ENCODE measurements at places on chromosomes 7 and 10. TPM values are rescaled to one million over a fixed set of nuclear protein-coding genes. Genes with fewer than 3 reads are reported as not detected.

The ZWINT gene
- 3.9 TPM for total RNA-seq

The CYTH3 gene
- 29.5 TPM for total RNA-seq

The RBM20 gene
- total RNA-seq = 5.2 TPM

The H2BK1 gene
- not detected for total RNA-seq

The PRKG1 gene
- 17.9 TPM for total RNA-seq

The TOMM7 gene
- total RNA-seq = 167 TPM

The NDUFB8 gene
- 143 TPM for total RNA-seq

The PRPS1L1 gene
- total RNA-seq = not detected

The CYP3A7 gene
- total RNA-seq = not detected

The SEMA4G gene
- total RNA-seq = 6.4 TPM

The MINDY4 gene
- 10.3 TPM for total RNA-seq

The MRC1 gene
- 18.9 TPM for total RNA-seq

The HYAL4 gene
- total RNA-seq = 0.49 TPM

The ATOH7 gene
- total RNA-seq = not detected

The SPOCK2 gene
- total RNA-seq = 46.9 TPM

The CYREN gene
- 33.4 TPM for total RNA-seq

The CCDC136 gene
- total RNA-seq = 17.9 TPM

The SFR1 gene
- 4.4 TPM for total RNA-seq

DNA sequence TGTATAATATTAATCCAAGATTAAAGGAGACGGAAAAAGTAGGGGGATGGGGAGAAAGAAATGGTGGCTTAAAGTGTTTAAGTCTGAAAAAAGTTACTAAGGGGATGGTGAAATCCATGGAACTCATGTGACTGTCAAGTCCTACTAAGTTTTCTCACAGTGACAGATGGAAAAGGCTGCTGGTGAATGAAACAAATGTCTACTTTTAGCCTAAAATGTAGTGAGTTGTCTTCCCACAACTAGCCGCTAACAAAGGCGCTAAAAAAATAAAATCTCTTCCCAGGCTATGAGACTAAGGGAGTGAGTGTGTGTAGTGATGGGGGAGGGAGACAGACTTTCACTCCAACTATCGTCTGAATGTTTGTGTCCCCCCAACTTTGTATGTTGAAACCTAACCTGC, 12.6 kb downstream of the VIM start:
- DNase-seq = peak; percentile 0

DNA sequence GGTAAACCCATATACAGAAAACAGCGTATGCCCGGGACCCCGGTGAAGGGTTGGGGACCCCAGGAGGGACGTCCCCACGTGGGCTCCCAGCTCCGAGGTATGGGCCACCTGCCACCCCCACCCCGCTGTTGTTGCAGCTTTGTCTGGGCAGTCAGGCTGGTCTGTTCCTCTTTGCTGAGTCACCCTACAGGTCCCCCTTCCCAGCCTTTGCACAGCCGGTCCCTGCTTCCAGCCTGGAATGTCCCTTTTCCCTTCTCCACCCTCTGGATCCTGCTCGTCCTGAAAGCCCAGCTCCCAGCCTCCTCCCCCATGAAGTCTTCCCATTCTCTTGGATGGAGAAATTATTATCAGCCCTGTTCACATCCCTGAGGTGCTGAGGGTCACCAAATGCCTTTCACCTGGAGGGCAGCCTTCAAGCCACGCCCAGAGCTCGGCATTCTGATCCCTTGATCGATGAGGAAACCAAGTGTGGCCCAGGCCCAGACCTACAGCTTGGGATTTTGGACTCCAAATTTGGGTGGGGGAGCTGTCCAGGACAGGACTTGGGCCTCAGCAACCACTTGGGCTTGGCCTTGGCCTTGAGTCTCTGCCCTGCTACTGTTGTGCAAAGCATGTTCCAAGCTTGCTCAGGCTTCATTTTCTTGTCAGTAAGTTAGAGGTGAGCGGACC, 2.6 kb downstream of the CLDN4 start:
- DNase-seq = no peak

GRCh38 chr7:114081606-114082425, 163.0 kb upstream of the PPP1R3A start:
- DNase-seq = no peak

DNA sequence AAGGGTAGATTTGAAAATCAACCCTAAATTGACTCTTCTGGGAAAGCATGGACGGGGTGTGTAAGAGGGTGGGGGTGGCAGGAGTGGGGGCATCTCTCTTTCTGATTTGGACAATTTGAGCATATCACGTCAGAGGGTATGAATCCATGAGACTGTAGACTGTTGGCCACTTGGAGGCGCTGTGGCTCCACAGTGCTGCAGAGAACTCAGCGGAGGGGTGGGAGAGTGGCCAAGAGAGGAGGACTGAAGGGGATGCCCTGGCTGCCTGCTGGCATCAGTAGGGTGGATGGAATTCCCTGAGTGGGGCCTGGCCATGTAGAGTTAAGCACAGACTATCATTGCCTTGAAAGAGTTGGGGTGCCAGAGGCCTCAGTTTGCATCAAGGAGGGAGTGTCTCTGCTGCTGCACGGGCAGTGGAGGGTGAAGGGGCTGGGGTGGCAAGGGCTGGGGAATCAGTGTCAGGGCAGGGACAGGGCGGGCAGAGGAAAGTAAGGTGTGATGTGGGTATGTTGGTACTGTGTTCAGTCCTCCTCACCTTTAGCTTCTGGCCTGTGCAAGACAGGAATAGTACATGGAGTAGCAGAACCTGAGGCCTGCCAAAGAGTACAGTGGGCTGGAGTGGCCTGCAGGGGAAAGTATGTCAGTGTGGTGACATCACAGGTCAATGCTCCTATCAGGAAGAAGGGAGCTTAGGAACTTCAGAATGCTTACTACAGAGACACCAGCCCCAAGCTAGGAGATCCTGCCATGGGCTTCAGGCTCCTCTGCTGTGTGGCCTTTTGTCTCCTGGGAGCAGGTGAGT, 133.5 kb upstream of the PRSS58 start:
- no peak for DNase-seq

DNA sequence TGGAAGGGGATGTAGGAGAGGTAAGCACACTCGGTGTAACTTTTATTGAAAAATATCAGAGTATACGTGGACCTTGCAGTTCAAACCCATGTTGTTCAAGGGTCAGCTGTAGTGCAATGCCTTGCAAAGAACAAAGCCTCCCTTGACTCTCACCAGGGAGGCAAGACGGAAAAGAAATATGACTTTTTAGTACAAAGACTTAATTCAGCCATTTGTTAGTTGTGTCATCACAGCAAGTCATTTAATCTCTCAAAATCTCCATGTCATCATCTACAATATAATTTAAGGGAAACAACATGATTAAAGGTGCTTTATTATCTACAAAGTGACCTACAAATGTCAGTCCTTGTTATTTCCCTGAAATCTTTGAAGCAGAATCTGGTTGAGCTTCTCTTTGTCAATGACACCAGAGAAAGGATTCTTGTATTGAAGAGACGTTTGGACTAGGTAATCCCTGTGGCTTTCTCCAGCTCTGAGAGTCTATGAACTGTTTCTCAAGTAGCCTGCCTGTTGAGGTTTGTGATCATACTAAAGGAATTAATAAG, 502.8 kb downstream of the REEP3 start:
- no peak for DNase-seq

DNA sequence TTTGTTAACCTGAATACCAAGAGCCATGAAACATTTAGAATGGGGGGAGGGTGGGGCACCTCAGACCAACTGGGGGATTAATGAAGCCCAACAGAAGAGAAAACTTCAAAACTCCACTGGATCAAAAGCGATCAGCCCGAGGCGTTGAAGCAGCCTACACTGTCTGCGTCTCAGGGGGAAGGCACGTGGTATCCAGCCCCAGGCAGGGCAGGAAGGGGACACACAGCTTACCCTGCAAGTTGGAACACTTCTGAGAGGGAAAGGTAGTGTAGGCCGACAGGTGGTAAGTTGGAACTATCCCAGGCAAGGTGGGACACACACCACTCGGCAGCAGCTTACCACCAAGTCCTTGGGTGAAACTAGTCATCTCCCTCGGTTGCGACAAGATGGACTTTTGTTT, 102.9 kb downstream of the TAX1BP1 start:
- no peak for DNase-seq

DNA sequence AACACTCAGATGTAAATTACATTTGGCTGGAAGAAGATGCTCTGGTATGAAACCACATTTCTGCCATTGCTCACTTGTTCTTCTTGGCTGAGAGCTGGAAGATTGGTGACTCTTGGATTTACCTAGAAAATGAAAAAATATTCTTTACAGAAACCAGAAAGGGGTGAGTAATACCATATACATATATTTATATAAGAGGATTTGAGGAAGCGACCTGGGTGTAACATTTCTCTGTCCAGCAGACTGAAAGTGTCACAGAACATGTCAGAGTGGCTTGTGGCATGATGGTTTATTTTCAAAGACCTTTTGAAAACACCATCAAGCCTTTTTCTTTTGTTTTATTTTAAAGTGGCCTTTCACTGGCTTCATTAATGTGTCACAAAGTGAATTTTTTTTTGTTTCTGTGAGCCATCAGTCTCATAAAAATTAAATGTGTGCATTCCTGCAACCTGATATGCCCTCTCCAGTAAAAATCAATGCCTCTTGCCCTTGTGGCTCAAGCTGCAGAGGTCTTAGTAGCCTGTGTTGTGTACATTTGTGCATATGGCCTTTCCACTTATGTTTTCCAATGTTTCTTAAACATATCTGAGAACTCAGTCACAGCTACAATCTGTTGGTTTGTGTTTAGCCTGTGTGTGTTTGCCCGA, 23.5 kb downstream of the CREB5 start:
- DNase-seq = no peak

DNA sequence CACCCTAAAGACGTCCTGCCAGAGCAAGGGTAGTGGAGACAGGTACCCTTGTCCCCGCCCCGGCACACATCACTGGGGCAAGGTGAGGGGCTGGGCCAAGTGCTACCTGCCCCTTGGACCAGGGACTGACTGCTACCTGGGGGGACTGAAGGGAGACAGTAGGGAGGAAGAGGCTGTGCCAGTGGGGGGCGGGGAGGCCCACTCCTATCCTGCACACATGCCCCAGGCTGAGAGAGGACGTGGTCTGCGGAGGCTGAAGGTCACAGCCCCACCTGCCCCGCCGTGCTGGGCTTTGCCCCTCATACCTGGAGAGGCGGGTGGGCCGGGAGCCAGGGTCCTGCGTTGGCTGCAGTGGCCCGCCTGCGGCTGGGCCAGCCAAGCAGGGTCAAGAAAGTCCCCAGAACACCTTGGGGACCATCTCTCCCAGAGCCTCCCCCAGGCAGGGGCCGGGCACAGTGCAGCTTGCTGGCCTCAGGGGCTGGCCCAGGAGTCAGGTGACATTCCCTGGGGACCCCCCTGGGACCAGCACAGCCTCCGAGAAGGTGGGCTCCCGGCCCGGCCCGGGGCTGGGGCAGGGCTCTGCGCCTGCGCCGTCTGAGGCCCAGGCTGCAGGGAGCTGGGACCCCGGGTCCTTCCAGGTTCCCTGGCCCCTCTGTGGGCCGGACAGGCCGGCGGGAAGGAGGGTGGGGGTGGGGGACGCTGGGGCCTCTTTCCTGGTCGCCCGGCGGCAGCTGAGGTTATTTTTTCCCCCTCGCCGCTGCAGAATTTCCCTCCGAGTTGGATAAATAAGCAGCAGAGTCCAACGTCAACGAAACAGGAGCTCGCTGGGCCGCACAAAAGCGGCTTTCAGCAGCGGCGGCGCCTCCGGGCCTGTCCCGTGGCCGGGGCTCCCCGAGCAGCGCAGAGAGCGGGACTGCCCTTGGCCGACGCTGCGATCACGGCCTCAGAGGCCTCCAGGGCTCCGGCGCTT, 9.8 kb upstream of the FZD9 start:
- DNase-seq = no peak

GRCh38 chr10:101112799-101113594, 18.1 kb upstream of the TLX1 start:
- no peak for DNase-seq

GRCh38 chr10:14698111-14698828, 76.4 kb downstream of the FAM107B start:
- DNase-seq = no peak

- DNase-seq = no peak
Observed at GRCh38 chr7:151271699-151272355, 23.3 kb upstream of the SMARCD3 start.

GRCh38 chr7:96562966-96563365, 146.7 kb downstream of the SEM1 start:
- DNase-seq = no peak

- DNase-seq = no peak
Observed at GRCh38 chr7:50262446-50262845, 42.1 kb upstream of the IKZF1 start.

GRCh38 chr10:31974434-31975124, 45.9 kb upstream of the ARHGAP12 start:
- DNase-seq = no peak

DNA sequence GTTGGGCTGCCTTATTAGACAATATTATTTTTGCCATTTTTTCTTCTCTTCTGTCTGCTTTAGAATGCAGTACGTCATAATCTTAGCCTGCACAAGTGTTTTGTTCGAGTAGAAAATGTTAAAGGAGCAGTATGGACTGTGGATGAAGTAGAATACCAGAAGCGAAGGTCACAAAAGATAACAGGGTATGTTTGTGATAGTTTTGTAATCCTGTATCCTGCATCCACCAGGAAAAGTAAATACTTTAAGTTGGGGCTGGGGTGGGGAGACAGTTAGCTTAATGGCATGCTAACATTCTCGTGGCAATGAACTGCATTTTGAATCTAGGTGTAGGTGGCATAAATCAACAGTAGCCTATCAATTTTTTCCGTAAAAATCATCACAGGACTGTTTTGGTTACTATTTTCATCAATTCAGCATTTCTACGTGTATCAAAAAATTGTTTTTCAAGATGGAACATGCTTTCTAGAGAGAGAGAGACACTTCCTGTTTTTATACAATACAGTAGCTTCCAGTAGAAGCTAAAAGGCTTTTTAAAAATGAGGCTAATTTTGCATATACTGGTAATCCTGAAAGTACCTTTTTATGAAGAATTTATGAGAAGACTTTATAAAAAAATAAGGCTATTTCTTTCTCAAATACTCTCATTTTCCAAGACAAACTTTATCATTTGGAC, 247.5 kb downstream of the FOXP2 start:
- DNase-seq = no peak

- no peak for DNase-seq
Observed at GRCh38 chr7:154837622-154838021, 165.3 kb downstream of the PAXIP1 start.

DNA sequence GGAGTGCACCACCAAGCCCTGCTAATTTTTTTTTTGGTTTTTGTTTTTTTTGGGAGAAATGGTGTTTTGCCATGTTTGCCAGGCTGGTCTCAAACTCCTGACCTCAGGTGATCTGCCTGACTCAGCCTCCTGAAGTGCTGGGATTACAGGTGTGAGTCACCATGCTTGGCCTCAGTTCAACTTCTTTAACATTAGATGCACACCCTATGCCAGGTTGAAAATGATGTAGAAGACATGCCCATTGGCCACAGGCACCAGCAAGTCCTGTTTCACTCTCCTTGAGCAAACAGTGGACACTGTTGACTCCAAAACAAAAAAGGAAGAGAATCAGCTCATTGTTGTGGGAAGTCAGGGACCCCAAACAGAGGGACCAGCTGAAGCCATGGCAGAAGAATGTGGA, 1205.3 kb downstream of the REEP3 start:
- DNase-seq = no peak

DNA sequence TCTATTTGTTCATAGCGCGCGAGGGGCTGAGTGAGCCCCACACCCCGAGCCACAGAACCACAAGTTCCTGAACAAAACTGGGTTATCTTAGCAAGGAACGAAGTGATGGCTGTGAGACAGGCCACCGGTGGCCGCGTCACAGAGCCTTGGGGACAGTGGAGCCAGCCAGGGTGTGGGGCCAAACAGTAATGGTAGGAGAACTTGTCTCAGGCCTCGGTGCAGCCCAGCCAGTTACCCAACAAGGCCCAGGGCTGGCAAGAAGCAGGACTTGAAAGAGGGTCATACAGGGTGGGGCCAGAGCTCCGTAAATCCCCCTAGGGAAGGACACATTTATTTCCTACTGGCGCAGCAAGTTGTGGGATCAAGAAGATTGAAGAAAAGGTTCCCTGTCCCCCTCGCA, 39.4 kb upstream of the TNS3 start:
- no peak for DNase-seq

Data from vagina (tissue), 2 donors.